ENCODE measurements at places on chromosomes 11 and 22.

DNA sequence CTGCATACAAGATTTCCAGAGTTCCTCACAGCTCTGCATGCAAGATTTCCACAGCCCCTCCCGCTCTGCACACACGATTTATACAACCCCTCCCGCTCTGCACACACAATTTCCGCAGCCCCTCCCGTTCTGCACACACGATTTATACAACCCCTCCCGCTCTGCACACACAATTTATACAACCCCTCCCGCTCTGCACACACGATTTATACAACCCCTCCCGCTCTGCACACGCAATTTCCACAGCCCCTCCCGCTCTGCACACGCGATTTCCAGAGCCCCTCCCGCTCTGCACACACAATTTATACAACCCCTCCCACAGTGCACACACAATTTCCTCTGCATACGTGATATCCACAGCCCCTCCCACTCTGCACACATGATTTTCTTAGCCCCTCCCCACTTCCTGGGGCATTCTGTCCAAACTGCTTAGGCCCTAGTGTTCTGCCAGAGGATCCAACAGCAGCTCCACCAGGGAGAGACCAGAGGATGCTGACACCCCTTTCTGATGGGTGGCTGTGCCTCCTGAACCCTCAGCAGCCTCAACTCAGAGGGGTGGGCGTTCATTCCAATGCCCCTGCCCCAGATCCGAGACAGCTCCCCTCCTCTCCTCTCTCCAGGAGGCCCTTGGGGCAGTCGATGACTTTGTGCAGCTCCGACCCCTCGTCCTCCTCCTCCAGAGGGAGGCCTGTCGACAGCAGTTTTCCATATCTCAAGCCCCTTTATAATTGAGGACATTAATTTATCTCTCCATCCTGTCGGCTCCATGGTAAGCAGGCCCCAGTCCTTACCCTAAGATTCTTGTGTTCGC lies 671.7 kb downstream of the BRD1 start:
- no peak for DNase-seq

DNA sequence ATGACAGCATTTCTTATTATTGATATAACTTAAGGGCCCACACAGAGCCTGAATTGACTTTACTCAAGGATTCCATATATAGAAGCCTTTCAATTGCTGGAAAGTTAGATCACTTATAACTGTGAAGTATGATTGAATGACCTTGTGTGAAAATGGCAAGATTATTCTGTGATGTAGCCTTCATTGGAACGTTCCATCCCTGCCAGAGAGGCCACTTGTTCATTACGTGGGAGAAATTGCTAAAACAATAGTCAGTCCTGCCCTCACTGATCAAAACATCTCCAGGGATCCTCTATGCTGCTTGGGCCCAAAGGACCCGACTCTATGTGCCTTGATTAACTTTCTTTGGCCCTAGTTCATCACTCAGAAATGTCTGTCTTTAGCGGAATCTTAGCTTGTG lies 159.5 kb upstream of the BLID start:
- no peak for DNase-seq

DNA sequence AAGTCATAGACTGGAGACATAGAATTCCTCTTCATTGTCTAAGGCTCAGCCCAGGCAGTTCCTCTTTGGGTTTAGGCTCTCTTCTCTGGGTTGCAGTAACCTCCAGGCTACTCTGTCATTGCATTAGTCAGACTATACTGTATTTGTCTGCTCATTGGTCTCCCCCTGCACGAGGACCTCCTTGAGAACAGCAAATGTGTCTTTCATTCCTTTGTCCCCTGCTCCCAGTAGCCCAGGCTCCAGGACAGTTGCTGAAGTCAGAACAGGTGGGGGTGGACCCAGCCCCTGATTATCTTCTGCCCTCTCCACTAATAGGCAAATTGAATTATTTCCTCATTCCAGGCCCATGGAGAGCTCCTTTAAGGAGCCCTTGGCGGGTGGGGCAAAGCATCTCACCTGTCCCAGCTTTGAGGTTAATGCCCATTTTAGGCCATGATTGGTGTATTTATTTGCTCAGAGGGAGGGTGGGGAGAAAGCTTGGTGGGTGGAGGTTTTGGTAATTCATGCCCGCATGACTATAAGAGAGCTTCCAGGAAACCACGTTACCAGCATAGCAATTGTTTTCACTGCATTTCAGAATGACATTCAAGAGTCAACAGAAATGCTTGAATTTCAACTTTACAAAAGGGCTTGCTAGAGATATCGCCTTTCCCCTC lies 40.9 kb downstream of the NAV2 start:
- no peak for DNase-seq

DNA sequence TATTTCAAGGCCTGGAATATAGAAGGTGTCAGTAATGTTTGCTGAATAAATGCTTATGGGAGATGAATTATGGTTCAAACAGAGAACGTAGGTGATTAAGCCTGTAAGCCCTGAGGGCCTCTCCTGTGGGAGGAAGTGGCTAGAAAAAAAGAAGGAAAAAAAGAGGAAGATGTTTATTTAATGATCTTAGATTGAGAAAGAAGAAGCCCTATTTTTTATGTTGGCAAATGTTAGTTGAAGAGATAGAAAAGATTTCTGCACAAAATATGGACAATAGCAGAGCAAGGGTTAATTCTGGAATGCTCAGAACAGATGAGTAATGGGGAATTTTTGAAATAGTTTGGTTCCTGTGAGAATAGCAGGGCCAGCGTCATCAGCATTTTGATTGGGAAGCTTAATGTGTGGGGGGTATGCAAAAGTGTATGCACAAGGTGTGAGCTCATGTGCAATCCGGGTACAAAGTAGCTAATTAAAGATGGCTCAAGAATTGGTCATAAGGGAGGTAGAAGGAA lies 95.7 kb downstream of the TEAD1 start:
- peak; percentile 86 for DNase-seq

GRCh38 chr11:26234451-26234850 lies 97.5 kb upstream of the ANO3 start:
- peak; percentile 54 for DNase-seq

GRCh38 chr22:39434243-39434653 lies 22.6 kb upstream of the MGAT3 start:
- no peak for DNase-seq

DNA sequence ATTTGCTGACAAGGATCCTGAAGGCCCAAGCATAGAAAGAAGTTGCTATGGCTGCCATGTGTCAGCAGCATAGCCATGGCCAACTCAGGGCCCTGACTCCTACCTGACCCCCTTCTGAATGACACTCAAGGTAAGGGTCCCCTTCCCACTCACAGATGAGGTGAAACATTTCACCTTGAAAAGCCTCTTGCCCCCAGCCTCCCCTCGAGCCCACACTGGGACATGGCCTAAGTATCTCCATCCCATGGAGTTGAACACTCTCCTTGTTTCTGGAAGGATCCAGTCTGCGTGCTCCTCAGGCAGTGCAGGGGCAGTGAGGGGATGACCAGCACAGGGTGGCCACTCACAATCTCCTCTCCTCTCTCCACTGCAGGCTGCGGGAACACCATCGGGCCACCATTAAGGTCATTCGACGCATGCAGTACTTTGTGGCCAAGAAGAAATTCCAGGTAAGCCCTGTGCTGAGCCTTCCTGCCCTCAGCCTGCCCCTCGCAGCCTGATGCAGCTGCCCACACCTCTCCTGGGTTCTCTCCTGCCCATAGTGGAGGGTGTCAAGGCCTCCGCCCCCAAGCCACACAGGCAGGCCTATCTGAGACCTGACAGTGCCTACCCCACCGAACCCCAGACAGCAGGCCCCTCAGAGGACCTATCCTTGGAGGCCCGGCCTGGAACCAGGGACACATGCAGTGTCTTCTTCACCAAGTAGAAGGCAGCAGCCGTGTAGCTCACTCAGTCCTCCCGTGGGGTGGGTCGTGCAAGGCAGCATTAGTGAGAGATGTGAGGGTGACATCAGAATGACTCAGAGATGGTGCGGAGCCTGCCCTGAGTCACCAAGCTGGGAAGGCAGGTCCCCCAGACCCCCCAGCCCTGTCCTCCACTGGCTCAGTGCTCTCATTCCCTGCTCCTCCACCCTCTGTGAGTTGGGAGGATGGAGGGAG lies 68.9 kb upstream of the KCNQ1OT1 start:
- DNase-seq = peak; percentile 59

- DNase-seq = no peak
Observed at GRCh38 chr11:9772218-9772617, 108.3 kb downstream of the SWAP70 start.

- peak; percentile 59 for DNase-seq
Observed at GRCh38 chr11:47514825-47515647, 37.9 kb downstream of the CELF1 start.

DNA sequence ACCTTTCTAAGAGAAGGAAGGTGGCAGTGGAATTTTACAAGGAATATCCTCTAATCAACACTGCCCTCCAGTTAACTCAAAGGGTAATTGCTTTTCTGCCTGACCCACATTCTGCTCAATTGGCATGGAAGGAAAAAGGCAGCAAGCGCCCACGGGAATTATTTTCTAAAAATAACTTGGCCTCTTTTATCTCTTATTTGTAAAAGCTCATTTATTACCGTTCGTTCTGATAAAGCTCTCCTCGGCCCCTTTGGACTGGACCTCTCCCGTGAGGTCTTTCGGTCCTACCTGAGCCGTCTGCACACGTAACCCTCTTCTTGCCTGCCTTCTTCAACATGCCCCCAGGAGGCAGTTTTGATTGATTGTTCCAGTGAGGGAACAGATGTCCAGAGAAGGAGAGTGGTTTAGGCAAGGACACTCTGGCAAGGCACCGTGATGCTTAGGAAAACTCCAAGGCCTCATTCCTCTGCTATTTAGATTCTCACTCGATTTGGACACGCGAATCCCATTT lies 53.2 kb upstream of the CRTAM start:
- DNase-seq = no peak

DNA sequence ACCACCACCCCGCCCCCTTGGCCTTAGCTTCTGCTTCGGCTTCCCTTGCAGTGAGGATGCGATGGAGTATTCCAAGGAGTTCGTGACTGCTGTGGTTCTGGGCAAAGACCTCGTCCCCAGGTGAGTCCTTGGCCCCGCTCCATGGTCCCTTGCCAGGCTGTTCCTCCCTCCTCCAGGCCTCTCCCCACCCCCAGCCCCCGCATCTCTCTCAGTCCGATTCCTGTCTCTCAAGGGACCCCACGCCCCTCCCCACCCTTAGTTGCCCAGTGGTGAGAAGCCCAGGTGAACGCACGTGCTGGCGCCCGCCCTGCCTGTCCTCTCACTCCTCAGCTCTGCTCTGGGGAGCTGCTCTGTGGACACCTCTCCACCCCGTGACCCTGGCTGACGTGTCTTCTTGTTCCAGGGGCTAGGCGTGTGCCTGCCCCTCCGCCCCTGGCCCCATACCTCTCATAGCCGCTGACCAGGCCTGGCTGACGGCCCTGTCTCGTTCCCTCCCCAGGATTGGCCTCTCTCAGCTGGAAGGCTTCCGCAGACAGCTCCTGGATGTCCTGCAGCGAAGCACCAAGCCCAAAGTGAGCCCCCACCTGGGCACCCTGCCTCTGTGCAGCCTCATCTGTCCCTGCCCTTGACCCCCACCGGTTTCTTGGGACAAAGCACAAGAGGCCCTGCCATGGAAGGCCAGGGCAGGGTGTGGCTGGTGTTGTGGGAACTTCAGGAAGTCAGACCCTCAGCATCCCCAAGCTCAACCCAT lies 14.6 kb upstream of the MYRF start:
- no peak for DNase-seq

GRCh38 chr11:34999453-34999852 lies 83.0 kb downstream of the PDHX start:
- no peak for DNase-seq

DNA sequence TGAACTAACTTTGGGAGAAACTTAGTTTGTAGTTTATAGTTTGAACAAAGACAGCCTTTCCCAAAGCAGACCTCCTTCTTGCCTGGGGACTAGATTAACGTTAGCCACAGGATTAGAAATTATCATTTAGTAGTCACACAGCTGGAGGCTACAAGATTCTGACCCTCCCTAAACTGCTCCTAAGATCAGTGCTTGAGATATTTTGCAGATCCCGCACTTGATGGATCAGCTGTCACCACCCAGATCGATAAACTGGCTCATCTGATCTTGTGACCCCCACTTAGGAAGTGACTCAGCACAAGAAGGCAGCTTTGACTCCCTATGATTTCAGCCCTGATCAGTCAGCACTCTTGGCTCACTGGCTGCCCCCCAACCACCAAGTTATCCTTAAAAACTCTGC lies 1.6 kb downstream of the SLC22A24 start:
- DNase-seq = no peak
